CD4-positive, alpha-beta T cell (primary cell): ENCODE measurements at places on chromosomes 7 and 10. TPM values are rescaled to one million over a fixed set of nuclear protein-coding genes. Genes with fewer than 3 reads are reported as not detected.

The DPP6 gene
- total RNA-seq = not detected

The CYP2E1 gene
- 1.6 TPM for total RNA-seq

DNA sequence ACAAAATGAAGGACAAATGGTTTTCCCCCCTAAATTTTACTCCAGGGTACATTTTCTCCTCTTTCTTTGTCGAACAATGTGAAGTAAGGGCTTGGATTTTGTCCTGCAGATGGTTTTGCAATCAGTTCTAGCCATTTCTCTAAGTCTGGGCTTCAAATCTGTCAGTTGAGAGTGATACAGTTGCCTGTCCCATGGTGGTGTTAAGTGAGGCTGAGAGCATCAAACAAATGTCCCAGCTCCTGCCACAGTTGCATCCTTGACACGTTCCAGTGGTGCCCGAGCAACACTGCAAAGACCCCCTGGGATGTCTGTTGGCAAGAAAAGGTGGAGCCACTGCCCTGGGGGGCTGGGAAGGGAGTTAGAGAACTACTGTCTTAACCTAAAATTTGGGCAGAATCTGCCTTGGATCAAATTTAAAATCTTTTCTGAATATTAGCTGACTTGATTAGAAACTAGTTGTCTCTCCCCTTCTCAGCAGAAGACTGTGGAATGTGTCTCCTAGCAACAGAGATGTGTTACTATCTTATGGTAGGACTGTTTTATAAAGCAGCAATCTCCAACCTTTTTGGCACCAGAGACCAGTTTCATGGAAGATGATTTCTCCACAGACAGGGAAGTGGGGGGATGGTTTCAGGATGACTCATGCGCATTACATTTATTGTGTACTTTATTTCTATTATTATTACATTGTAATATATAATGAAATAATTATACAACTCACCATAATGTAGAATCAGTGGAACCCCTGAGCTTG, 102.0 kb upstream of the STEAP1B start:
- H3K27me3 ChIP-seq = no peaks in the 10 kb centered on the region
- H3K4me3 ChIP-seq = no peak overlapping the region
- no peak overlapping the region for H3K27ac ChIP-seq
- no peak for DNase-seq

GRCh38 chr7:151459726-151460473, 20.0 kb upstream of the CRYGN start:
- peaks cover 3% of the 10 kb centered on the region for H3K4me1 ChIP-seq
- H3K27me3 ChIP-seq = no peaks in the 10 kb centered on the region
- H3K4me3 ChIP-seq = no peak overlapping the region
- no peak for DNase-seq
- peaks cover 4% of the 10 kb centered on the region for H3K36me3 ChIP-seq
- H3K27ac ChIP-seq = no peak overlapping the region

GRCh38 chr7:14850039-14850438, 52.5 kb downstream of the DGKB start:
- H3K36me3 ChIP-seq = no peaks in the 10 kb centered on the region
- H3K4me1 ChIP-seq = no peaks in the 10 kb centered on the region
- H3K27ac ChIP-seq = no peak overlapping the region
- H3K4me3 ChIP-seq = no peak overlapping the region

- peaks cover 20% of the 10 kb centered on the region for H3K4me1 ChIP-seq
- no peak overlapping the region for H3K4me3 ChIP-seq
- H3K27ac ChIP-seq = no peak overlapping the region
Measured at GRCh38 chr10:132685101-132685891, 100.7 kb downstream of the NKX6-2 start.
